Aortic smooth muscle cell (primary cell): ENCODE measurements at places on chromosomes 5 and 9. TPM values are rescaled to one million over a fixed set of nuclear protein-coding genes. Genes with fewer than 3 reads are reported as not detected.

Gene QRFP
- not detected in 2 replicates for total RNA-seq

Gene NUTM2F
- total RNA-seq: not detected in 2 replicates

Gene ARHGEF28
- total RNA-seq: 8.5 and 18.7 TPM in 2 replicates

Gene INIP
- 17.8 and 18.8 TPM in 2 replicates for total RNA-seq

Gene C5orf34
- total RNA-seq: 3.4 and 5.0 TPM in 2 replicates

Gene TMEM174
- total RNA-seq: not detected in 2 replicates

Gene GRXCR2
- total RNA-seq: not detected in 2 replicates

Gene BARHL1
- total RNA-seq: not detected in 2 replicates

Gene CD74
- 1.5 and 1.6 TPM in 2 replicates for total RNA-seq

Gene NMUR2
- not detected in 2 replicates for total RNA-seq

Gene SYK
- under 0.01 TPM in 1 of 2 replicates, not detected in the other for total RNA-seq

Gene NKD2
- total RNA-seq: 0.13 and 3.7 TPM in 2 replicates

Gene NR5A1
- not detected in 2 replicates for total RNA-seq
